ENCODE measurements at places on chromosomes 1 and 21.

GRCh38 chr1:165364568-165365133 lies 8.1 kb upstream of the LMX1A start:
- no peak for DNase-seq

DNA sequence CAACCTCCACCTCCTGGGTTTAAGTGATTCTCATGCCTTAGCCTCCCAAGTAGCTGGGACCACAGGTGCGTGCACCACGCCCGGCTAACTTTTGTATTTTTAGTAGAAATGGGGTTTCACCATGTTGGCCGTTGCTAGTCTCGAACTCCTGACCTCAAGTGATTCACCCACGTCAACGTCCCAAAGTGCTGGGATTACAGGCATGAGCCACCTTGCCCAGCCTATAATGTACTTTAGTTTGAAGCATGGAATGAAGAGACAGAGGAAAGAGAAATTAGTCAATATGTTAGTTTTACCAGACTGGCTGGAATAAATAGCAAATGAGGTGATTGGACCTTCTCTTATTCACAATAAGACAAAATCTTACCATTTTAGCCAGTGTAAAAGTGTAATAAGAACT lies 89.0 kb downstream of the GTF2B start:
- no peak for DNase-seq

DNA sequence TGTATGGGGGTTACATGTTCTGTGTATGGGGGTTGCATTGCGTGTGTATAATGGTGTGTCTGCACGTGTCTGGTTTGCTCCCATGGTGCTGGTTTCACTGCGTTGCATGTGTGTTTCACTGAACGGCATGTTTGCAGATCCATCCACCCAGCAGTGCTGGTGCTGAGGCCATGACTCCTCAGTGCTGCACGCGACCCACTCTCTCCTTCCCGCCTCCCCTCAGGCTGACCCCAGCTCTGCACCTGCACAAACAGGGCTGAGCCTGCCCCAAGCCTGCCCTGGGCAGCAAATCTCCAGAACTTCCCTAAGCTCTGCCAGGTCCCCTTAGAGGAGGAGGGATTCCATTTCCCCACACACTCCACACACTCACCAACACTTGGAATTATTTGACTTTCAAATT lies 18.7 kb downstream of the ACTRT2 start:
- DNase-seq = no peak

DNA sequence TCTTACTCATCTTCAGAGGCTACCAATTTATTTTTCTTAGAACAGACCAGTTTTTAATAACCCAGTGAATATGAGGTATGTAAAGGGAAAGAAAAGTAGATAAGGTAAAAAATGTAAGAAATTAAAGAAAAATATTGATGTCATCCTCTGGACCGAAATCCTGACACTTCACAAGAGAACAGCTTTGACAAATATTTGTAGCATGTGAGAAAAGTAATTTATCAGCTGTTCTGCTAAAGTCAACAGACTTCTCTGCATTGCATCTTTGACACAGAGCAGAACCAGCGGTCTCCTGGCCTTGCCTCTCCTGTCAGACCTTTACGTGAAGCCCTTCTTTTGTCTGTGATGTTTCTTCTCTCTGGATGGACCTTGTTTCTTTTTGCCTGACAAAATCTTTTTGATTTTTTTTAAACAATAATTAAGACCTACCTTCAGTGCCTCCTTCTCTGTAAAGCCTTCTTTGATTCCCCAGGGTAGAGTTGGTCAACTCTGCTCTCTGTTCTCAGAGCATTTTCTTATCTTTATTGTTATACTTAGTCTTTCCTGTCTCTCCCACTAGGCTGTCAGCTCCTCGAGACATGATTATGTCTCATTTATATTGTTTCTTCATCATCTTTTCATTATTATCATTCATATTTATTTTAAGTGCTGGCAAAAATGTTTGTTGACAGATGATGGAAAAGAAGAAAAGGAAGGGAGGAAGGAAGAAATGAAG lies 35.4 kb downstream of the RGS4 start:
- DNase-seq = no peak

GRCh38 chr1:212286556-212287131 lies 1.4 kb downstream of the PPP2R5A start:
- DNase-seq = no peak

GRCh38 chr1:109186733-109187086 lies 27.0 kb upstream of the SARS1 start:
- no peak for DNase-seq

Measured in NCI-H1048 (cell line).